ENCODE measurements at places on chromosomes 1 and 21.

DNA sequence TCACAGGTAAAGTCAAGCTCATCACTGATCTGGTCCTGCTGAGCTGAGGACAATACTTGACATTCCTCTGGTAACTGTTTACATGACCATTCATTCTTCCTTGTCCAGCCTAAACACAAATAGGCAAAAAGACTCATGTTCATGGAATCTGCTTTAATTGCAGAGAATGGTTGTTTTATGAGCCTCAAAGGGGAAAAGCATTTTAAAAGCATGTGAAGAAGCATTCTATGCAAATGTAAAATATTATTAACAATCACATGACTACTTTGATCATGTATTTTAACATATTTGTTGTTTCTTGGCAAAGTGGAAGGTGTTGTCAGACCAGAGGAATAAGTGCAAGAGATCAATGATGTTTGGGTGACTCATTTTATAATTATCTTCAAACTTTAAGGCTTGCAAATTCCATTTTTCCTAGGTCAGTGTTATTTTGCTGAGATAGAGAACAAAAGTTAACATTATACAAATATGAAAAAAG, 133.7 kb downstream of the RUNX1 start:
- no peak for DNase-seq

- DNase-seq: no peak
Observed at GRCh38 chr1:225581186-225581585, 71.7 kb downstream of the ENAH start.

DNA sequence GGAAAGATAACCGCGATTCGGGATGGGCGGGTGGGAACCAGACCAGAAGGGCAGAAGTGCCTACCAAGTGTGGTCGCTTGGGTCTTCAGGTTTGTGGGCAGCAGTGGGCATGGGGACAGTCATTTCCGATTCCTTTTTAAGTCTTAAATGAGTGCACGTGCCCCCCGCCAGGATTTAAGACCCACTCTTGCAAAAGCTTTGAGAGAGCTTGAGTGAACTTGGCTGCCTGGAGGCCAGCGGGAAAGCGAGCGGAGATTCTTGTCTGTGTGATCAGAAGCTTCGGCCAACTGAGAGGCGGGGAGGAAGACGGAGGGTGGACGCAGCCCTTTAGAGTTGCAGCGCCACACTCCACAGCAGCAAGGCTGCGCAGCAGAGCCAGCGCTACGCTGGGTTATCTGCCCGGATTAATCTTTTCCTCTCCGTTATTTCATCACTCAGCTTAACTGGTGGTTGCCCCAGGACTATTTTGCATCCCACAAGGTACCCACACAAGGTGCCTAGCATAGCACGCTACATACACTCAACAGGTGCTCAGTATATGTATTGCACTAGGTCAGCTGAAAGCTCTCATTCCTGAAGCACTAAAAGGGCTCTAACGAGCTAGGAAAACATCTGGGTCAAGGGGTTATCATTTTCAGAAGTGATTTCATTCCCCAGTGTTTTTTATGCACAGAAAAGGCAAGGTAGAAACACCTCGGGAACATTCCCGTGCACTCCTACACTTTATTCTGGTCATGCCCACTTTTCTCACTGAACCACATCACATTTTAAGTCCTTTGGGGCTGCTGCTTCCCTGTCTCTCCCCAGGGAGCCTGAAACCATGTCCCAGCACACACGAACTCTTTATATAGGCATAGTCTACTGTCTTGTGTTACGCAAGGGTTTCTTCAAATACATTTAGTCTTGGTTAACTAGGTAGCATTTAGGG, 1.5 kb upstream of the BATF3 start:
- no peak for DNase-seq

DNA sequence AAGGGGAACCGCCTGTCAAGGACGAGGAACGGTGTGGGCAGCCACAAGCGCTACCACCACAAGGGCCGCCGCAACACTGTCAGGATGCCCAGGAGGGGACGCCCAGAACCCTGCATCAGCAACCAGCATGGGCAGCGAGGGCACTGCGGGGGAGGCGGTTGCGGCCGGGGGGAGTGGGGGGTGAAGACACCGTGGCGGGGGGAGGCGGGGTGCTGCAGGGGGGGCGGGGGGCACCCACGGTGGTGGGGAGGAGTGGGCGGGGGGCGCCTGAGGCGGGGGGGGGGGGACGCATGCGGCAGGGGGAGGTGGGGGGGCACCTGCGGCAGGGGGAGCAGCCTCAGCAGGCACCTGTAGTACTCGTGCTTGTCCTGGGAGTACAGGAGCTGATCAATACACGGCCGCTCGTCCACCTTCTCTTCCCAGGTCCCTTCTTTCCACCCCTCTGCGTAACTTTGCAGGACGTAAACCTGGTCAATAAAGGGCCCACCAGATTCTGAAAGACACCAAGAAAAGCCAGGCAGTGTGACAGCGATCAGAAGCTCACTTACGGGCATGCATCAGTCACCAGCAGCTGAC, 4.6 kb downstream of the POFUT2 start:
- DNase-seq: no peak

GRCh38 chr1:232470711-232471110, 159.2 kb downstream of the SIPA1L2 start:
- DNase-seq: no peak
